Naive B cell (primary cell): ENCODE measurements at places on chromosomes 1 and 21.
A peak's percentile ranks its signal among the peaks of the same experiment; 100 is the strongest.

DNA sequence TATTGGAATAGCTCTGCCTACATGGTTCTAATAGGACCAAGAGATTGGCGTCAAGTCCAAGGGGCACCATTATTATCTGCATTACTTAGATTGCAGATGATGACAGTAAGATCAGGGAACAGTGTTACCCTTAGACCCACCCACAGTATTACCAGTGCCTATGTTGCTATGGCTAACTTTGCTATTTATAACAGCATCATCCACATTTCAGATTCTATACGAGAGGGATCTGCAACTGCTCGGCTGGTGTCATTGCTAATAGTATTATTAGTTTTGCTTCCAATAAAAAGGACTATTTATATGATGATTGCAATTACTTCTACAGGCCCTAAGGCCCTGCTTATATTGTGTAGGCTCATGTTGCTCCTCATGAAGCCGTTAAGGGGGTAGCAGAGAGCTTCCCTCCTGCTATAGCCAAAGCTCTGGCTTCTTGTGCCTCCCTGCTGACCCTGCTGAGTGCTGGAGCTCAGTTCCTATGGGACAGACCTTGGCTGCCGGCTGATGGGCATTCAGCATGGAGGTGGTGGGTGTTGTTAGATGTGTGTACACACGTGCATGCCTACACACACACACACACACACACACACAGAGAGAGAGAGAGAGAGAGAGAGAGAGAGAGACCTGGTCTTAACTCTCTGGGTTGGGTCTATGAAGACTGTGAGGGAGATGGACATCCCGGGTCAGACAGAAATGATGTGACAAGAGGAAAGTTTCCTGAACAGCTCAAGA is 1.3 kb downstream of the BCAN start:
- DNase-seq, result no peak

- no peak for DNase-seq
These were observed 5.0 kb upstream of the CLCNKB start for GRCh38 chr1:16038620-16038912.

GRCh38 chr1:24656046-24656445 is 12.9 kb downstream of the SRRM1 start:
- DNase-seq, result no peak

- no peak for DNase-seq
These were observed 1041.3 kb upstream of the ADGRL4 start for GRCh38 chr1:80047791-80048190.

DNA sequence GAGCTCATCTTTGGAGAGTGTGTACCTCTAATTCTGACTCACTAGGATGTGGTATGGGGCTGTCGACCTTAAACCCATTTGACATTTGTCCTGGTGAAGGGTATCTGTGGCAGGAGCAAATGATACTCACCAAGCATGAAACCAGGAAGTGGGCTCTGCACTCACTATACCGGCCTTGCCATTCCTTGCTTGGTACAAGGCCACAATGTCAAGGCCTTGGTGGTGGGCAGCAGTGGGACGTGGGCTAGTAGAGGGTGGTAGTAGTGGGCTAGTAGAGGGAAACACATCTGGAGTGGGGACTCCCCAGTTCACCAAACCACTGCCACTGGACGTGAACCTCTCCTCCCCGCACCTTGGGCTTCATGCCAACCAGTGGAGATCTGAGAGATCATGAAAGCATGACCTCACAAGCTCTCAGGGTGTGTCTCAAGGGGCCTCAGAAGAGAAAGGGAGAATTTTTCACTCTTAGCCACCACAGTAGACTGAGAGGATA is 11.5 kb downstream of the TNFSF4 start:
- peak; percentile 33 for DNase-seq

- no peak for DNase-seq
These were observed 70.5 kb upstream of the GADD45A start for GRCh38 chr1:67614511-67614934.

DNA sequence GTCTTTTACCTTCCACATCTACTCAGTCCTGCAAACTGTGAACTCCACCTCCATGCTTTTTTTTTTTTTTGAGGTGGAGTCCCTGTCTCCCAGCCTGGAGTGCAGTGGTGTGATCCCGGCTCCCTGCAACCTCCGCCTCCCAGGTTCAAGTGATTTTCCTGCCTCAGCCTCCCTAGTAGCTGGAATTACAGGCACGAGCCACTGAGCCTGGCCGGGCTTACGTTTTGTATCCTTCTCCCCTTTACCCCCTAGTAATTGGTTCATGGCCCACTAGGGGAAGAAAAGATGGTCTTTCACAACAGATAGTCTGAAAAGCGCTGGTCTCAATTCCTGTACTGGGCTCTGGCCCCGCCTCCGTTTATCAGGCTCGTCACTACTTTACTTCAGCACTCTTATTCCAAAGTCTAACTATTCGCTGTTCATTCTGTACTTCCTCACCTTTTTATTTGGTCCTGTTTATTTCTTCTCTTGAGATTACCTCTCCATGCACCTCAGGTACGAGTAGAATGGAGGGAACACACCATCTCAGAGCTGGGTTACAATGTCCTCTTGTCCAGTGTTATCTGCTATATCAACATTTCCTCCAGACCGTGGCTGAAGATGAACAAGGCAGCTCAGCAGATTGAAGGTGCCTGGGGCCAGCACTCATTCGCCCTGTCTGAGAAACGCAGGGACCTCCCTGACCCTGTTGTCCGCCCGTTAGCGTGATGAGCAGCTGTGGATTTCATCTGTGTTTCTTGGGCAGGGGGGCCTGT is 16.2 kb downstream of the CNST start:
- no peak for DNase-seq

- no peak for DNase-seq
These were observed 9.1 kb downstream of the YBEY start for GRCh38 chr21:46295177-46295770.

DNA sequence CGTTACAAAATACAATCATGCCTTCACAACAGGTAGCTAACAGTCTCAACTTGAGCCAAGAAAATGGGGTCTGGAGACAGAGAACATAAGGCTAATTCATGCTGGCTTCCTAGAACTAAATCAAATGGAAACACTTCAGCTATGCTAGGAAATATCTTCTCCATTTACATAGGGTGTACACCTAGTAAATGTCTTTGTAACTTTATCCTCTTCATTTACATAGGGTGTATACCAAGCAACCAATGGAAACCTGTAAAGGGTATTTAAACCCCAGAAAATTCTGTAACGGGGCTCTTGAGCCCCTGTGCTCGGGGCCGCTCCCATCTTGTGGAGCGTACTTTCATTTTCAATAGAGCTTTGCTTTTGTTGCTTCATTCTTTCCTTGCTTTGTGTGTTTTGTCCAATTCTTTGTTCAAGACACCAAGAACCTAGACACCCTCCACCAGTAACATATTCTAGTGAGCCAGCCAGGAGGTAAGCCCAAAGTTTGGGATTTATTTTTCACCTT is 19.5 kb upstream of the CYP4X1 start:
- DNase-seq, result no peak

DNA sequence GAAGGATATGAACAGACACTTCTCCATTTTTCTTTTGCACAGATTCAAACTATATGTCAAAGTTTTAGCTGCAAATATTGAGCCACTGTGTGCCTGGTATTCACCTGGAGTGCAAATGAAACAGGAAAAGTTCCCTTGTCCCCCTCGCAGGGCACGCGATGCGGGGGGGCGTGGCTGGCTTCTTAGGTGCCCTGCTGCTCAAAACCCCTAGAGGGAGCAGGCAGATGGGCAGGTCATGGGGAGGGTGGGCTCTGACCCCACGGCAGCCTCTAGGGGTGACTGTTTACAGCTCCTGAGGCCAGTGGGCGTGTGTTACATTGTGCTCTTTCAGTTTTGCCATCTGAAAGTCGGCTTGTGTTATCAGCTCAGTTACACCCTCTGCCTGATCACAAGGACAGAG is 931.2 kb upstream of the B3GALT2 start:
- DNase-seq, result no peak

DNA sequence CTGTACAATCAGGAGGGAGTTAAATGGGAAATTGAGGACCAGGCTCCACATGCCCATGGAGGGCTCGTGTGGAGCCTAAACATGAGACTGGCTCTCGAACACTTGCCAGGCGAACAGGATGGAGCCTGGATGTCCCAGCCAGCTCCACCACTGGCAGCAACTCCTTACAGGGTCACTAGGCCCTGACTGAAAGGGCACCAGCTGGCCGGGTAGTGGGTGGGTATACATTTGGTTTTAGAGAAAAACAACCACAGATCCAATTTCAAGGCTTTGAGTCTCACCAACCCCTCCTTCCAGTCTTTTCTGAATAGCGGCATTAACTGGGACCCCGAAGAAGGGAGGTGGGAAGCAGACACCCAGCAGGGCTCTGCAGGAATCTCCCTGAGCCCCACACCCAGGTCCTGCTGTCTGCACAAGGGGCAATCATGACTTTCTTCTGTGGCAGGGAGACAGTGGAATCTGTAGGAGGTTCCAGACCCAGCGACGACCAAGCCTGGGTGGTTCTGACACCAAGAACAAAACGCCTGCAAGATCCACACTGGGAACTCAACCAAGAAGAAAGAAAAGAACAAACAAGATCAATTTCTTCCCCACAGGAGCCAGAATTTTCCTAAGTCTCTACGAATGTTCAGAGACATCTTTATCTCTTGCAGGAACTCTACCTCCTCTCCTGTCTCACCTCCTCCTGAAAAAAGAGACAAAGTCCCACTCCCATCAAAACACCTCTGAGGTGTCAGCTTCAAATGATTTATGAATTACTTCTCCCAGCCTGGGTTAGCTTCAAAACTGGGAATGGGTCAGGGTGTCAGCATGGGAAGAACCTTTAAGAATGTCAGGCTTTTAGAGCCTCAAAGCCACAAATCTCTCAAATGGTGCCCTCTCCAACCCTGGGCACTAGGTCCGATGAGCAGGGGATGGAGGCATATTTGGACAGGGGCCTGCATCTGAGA is 26.5 kb upstream of the SRP9 start:
- DNase-seq, result no peak

- DNase-seq, result no peak
These were observed 40.5 kb downstream of the PATJ start for GRCh38 chr1:61782771-61783170.

- DNase-seq, result no peak
These were observed 11.6 kb downstream of the DPYD start for GRCh38 chr1:97909266-97909665.

DNA sequence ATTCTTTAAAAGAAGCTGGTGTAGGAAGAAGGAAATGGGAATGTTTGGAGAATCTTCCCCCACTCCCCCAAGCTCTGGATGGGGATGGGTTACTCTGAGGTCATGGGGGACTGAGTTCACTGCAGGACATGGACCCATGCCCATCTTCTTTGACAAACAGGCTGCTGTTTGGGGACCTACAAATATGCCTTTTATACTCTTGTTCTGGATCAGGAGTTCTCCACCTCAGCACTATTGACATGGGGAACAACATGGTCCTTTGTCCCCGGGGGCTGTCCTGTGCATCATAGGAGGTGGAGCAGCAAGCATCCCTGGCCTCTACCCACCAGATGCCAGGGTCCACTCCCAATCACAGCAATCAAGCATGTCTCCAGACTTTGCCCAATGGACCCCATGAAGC is 365.8 kb upstream of the C1orf174 start:
- no peak for DNase-seq

DNA sequence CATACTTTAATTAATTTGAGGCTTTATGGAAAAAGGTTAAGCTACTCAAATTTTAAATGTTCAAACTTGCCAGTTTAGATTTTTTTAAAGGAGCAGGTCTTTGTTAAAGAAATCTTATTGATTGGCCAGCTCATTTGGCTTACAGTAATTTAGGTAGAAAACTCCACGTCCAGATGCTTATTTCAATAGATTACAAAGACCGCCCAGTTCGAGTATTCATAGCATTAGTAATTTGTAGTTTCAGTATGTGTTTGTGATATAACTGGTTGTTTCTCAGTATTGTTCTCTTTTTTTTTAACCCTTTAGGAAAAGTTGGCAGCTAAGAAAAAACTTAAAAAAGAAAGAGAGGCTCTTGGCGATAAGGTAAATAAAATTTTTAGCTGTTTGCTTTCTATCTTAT is 1.6 kb downstream of the RPF1 start:
- no peak for DNase-seq

DNA sequence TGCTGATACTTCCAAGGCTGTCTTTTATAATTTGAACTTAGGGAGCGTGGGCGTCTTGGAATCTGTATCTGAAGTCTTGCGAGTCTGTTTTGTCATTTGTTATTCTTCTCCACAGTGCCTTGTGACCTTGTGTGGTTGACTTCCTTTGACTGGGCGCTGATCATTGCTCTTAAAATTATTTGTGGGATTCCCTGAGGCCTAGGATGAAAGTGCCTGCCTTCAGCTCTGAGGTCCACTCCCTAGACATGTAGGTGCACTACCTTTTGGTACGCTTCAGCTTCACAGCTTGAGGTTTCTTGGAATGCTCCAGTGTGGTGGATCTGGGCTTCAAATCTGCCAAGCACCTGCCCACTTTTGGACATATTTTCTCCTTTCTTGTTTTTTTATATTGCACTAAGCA is 50.2 kb upstream of the IGSF5 start:
- no peak for DNase-seq

DNA sequence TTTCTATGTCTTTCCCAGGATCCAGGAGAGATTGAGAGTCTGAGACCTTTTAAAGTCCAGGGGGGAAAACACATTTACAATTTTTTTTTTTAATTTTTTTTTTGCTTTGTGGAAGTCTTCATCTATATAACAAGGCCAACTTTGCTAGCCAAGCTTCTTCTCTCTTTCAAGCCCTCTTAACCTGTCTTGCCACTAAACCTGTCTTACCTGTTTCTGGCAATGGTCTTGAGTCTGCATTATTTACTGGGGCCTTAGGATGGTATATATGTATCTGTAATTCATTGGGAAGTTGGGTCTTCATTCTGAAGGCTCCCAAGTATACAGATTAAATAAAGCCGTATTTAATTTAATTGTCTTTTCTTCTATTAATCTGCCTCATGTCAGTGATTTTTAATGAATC is 750.9 kb upstream of the B3GALT2 start:
- no peak for DNase-seq

DNA sequence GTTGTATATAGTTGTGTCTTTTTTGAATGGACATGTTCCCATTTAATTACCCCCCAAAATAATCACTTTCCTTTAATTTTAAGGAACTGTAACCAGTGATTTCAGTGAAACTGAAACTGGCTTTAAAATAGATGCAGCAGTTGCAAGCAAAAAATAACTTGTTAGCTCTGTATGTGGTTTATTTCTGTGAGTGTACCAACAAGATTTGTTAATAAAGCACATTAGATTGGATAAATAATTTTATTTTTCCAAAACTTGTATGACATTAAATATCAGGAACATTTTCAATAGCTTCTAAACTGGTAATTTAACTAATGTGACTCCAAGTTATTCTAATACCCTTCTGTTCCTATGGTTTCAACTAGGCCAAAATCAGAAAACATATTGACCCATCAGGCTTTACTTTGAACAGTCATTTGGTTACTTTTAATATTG is 184.3 kb upstream of the CACYBP start:
- peak; percentile 20 for DNase-seq

- DNase-seq, result no peak
These were observed 138.5 kb downstream of the CLIC6 start for GRCh38 chr21:34807146-34807880.

GRCh38 chr1:230067419-230067870 is 407 bp downstream of the GALNT2 start:
- DNase-seq, result no peak

GRCh38 chr1:5227114-5227513 is 572.7 kb downstream of the AJAP1 start:
- no peak for DNase-seq

DNA sequence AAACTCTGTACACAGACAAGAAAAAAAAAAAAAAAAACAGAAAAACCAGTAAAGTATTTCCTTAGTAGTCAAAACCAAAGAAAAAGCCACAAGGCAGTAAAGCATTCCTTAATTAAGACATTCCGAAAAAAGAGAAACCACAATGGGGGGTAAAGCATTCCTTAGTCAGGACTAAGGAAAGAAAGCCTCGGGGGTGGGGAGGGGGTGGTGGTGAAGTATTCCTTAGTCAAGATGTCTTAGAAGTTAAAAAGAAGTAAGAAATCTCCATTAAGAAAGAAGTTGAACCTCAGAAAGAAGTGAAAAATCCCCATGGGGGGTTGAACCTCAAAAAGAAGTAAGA is 28.2 kb upstream of the FMO1 start:
- no peak for DNase-seq
